ENCODE measurements at places on chromosomes 16 and 17. TPM values are rescaled to one million over a fixed set of nuclear protein-coding genes. Genes with fewer than 3 reads are reported as not detected.
A peak's percentile ranks its signal among the peaks of the same experiment; 100 is the strongest.

- no peaks in the 10 kb centered on the region for H3K27me3 ChIP-seq
- peaks cover 1% of the 10 kb centered on the region for H3K36me3 ChIP-seq
- H3K4me1 ChIP-seq: peaks cover 41% of the 10 kb centered on the region
- H3K4me3 ChIP-seq: peak overlapping the region; percentile 88
- peak overlapping the region; percentile 94 for H3K27ac ChIP-seq
These were observed 4.1 kb downstream of the MAP2K3 start for GRCh38 chr17:21288571-21289017.

- no peak overlapping the region for H3K27ac ChIP-seq
- DNase-seq: no peak
- H3K4me3 ChIP-seq: no peak overlapping the region
- H3K27me3 ChIP-seq: no peaks in the 10 kb centered on the region
These were observed 33.8 kb downstream of the PIPOX start for GRCh38 chr17:29076722-29077121.

DNA sequence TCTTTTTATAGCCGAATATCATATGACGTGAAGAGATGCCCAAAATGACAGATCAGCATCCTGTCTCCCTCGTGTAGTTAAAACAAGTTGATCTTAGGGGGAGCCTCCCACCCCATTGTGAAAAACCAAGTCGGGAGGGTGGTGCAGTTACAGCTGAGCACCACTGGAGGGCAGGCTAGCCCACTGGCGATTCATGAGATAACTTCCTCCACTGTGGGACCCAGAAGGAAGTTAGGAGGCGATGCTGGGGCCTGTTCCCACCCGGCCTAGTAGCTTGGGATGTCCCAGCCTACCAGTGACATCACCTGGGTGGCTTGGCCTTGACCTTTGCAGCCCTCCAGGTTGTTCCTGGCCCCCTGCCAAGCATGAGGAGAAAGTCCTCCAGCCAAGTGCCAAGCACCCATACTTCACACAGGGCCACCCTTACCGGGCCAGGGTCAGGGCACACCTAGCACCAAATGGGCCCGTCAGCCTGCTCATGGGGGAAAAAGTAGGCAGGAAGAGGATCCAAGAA lies 8.1 kb upstream of the CPNE2 start:
- H3K27me3 ChIP-seq: peaks cover 4% of the 10 kb centered on the region
- H3K4me1 ChIP-seq: peaks cover 5% of the 10 kb centered on the region
- H3K27ac ChIP-seq: no peak overlapping the region

GRCh38 chr17:76378548-76379274 lies 5.7 kb upstream of the SPHK1 start:
- peaks cover 16% of the 10 kb centered on the region for H3K4me1 ChIP-seq
- H3K4me3 ChIP-seq: no peak overlapping the region
- H3K27me3 ChIP-seq: no peaks in the 10 kb centered on the region
- no peak overlapping the region for H3K27ac ChIP-seq

OR2C1 gene
- not detected for total RNA-seq

ITGAL gene
- not detected for total RNA-seq

GRCh38 chr17:35546487-35546886 lies 9.0 kb upstream of the SLFN12L start:
- DNase-seq: no peak
- no peaks in the 10 kb centered on the region for H3K4me1 ChIP-seq
- no peaks in the 10 kb centered on the region for H3K36me3 ChIP-seq
- H3K4me3 ChIP-seq: no peak overlapping the region
- H3K27ac ChIP-seq: no peak overlapping the region

SLC25A10 gene
- total RNA-seq: 5.7 TPM

GRCh38 chr16:79131321-79132075 lies 469.0 kb downstream of the MAF start:
- no peak for DNase-seq
- H3K4me3 ChIP-seq: no peak overlapping the region
- no peak overlapping the region for H3K27ac ChIP-seq
- H3K36me3 ChIP-seq: no peaks in the 10 kb centered on the region
- H3K4me1 ChIP-seq: no peaks in the 10 kb centered on the region

CDH8 gene
- total RNA-seq: 2.8 TPM

DNA sequence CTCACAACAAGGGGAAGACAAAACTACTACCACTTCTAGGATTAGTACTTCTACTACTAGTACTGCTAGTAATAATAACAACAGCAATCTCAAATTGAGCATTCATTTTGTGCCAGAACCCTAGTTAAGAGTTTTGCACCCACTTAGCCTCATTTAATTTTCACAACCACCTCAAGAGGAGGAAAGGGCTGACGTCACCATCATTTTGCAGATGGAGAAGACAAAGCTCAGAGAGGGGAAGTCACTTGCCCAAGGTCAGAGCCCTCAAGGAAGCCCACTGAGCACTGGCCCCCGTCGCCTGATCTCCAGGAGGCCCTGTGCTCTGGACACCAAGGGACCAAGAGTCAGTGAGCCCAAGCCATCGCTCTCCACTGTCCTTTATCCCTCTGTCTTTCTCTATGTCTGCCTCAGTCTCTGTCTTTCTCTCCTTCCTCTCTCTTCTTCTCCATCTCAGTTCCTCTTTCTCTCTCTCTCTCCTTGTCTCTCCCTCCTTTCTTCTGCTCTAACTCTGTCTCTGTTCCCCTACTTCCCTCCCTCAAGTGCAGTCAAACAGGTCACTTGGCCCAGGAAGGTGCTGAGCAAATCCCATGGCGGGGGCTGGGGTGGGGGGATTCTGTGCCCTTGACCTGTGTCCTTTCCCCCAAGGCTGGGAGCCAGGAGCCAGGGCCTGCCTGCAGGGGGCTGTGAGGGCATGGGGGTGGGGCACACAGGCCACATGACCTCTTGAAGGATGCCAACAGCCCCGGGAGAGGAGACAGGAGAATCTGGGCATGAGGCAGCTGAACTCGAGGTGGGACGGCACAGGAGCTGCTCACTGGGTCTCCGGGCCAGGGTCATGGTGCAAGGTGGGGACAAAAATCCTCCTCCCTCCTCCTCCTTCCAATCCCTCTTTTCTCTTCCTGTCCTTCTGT lies 11.2 kb upstream of the NGFR start:
- H3K4me1 ChIP-seq: peaks cover 4% of the 10 kb centered on the region
- no peak overlapping the region for H3K27ac ChIP-seq
- peaks cover 60% of the 10 kb centered on the region for H3K27me3 ChIP-seq
- H3K4me3 ChIP-seq: no peak overlapping the region

GRCh38 chr16:3904875-3905274 lies 24.4 kb upstream of the CREBBP start:
- no peak overlapping the region for H3K4me3 ChIP-seq
- peaks cover 5% of the 10 kb centered on the region for H3K27me3 ChIP-seq
- H3K4me1 ChIP-seq: no peaks in the 10 kb centered on the region
- H3K27ac ChIP-seq: no peak overlapping the region
- DNase-seq: peak; percentile 40
- no peaks in the 10 kb centered on the region for H3K36me3 ChIP-seq

DNA sequence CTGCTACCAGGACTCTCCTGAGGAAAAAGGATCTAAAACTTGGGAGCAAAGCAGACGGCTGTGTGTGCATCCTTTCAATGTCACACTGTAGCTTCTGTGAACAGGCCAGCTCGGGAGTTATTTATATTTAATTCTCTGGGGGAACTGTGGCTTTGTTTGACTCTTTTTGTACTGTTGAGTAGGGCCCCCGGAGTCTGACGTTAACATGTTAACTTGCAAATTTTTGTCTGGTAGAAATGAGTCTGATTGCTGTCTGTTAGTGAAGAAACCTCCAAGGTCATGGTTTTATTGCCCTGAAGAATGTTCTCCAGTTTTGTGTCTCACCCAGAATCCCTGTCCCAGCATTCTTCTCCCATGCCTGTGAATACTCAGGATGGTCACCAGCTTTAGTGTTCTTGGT lies 14.2 kb upstream of the KCNG4 start:
- DNase-seq: no peak
- no peaks in the 10 kb centered on the region for H3K4me1 ChIP-seq
- H3K36me3 ChIP-seq: no peaks in the 10 kb centered on the region

DNA sequence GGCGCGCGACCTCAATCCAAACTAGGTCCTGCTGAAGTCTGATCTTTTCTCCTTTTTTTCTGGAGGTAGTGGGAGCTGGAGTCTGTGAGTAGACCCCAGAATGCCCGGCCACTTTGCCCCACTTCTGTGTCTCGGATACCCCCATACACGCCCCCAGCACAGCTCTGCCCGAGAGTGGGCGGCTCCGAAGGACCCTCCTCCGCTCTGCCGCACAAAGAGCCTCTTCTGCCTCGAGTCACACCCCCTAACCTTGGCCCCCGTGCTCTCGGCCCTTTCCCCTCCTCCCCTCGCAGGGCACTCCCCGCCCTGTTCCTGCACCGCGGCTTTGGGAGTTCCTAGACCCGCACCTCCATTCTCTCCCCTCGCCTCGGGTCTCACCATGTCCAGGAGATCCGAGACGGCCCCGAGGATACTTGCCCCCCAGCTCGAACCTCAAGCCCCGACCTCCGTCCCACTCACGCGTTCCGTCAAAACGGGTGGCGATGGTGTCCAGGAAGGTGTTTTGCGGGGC lies 476 bp downstream of the KCNH4 start:
- DNase-seq: no peak
- H3K27me3 ChIP-seq: peaks cover 22% of the 10 kb centered on the region
- H3K36me3 ChIP-seq: no peaks in the 10 kb centered on the region
- H3K27ac ChIP-seq: no peak overlapping the region

STH gene
- total RNA-seq: not detected

DNA sequence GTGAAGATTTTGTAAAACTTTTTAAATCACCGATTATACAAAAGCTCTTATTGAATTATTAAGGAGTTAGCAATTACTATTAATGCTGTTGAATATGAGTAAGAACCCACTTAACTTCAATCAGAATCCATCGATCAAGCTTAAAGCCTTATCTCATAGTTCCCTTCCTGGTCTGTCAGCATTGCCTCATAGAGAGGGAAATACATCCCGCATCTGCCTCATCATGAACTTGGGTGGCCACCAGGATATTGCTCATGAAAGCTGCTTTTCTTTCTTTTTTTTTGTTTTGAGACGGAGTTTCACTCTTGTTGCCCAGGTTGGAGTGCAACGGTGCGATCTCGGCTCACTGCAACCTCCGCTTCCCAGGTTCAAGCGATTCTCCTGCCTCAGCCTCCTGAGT lies 66.7 kb downstream of the PIGL start:
- no peak for DNase-seq
- H3K4me1 ChIP-seq: peaks cover 68% of the 10 kb centered on the region
- H3K27me3 ChIP-seq: no peaks in the 10 kb centered on the region
- H3K4me3 ChIP-seq: no peak overlapping the region
- H3K27ac ChIP-seq: no peak overlapping the region
- H3K36me3 ChIP-seq: peaks cover 3% of the 10 kb centered on the region

- H3K4me1 ChIP-seq: peaks cover 73% of the 10 kb centered on the region
- H3K36me3 ChIP-seq: no peaks in the 10 kb centered on the region
- H3K4me3 ChIP-seq: peak overlapping the region; percentile 33
- H3K27me3 ChIP-seq: no peaks in the 10 kb centered on the region
- H3K27ac ChIP-seq: peak overlapping the region; percentile 93
These were observed 950 bp upstream of the MYO1C start for GRCh38 chr17:1493291-1493980.

- H3K27me3 ChIP-seq: no peaks in the 10 kb centered on the region
- no peak for DNase-seq
- no peak overlapping the region for H3K4me3 ChIP-seq
- H3K27ac ChIP-seq: no peak overlapping the region
These were observed 59.4 kb upstream of the XYLT1 start for GRCh38 chr16:17529982-17530760.

GPR139 gene
- total RNA-seq: not detected

BAIAP3 gene
- 1.7 TPM for total RNA-seq

CSH1 gene
- not detected for total RNA-seq

DNA sequence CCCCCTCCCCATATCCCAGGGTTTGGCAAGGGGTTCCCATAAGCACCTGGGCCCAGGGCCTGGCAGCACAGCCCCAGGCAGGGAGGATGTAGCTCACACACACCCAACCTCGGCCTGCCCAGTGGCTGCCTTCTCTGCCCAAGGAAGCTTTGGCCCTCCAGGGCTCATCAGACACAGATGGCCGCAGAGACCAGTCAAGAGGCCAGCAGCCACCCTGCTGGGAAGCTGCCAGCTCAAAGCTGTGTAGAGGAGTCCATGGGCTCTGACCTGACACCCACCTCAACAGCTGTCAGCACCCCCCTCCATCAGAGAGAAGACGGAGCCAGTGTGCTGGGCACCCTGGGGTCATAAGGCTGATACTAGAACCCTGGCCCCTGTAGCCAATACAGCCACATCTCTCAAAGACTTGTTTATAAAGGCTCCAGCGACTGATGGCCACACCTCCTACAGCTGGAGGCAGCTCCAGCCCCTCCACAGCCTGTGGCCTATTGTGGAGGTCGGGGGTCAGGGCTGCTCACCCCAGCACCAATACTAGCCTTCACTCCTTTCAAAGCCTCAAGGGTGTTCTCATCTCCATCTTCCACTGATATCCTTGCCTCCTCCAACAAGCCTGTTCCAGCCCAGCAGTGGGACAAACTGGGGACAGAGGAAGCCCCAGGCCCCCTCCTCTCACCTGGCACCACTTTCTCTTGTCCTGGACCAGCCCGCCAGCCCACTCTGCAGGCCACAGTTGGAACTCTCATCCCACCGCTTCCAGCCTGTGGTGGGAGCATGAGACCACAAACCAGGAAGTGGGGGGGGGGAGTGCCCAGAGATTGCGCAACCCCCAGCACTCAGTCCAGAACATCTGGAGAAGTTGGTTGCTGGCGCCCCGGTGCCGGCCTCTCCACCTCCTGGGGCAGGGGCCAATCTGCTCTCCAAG lies 2.2 kb upstream of the MPG start:
- H3K27ac ChIP-seq: peak overlapping the region; percentile 91
- H3K4me1 ChIP-seq: peaks cover 68% of the 10 kb centered on the region
- peak overlapping the region; percentile 69 for H3K4me3 ChIP-seq

DNA sequence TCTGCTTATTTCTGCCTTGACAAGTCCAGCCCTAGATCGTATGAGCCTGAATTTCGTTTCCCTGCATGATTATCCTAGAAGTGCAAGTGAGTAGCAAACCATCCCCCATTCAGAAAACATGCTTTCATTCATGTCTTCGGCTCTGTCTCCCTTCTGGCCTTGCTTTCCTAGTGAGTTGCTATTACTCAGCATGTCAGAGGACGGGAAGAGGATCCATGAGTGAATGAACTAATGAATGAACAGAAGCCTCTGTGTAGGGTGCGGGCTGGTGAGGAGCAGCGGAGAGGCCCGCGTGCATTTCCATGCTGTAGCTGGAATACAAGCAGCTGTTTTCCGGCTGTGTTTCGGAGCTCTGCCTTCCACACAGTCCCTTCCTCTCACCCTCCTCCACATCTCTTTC lies 155.7 kb upstream of the NOL11 start:
- H3K4me1 ChIP-seq: no peaks in the 10 kb centered on the region
- H3K27ac ChIP-seq: no peak overlapping the region
- H3K36me3 ChIP-seq: peaks cover 1% of the 10 kb centered on the region
- no peaks in the 10 kb centered on the region for H3K27me3 ChIP-seq
- no peak for DNase-seq

TMEM114 gene
- total RNA-seq: not detected
